Esophagus muscularis mucosa (tissue), 4 donors: ENCODE measurements at places on chromosomes 13 and 19. TPM values are rescaled to one million over a fixed set of nuclear protein-coding genes. Genes with fewer than 3 reads are reported as not detected.
A peak's percentile ranks its signal among the peaks of the same experiment; 100 is the strongest.

DNA sequence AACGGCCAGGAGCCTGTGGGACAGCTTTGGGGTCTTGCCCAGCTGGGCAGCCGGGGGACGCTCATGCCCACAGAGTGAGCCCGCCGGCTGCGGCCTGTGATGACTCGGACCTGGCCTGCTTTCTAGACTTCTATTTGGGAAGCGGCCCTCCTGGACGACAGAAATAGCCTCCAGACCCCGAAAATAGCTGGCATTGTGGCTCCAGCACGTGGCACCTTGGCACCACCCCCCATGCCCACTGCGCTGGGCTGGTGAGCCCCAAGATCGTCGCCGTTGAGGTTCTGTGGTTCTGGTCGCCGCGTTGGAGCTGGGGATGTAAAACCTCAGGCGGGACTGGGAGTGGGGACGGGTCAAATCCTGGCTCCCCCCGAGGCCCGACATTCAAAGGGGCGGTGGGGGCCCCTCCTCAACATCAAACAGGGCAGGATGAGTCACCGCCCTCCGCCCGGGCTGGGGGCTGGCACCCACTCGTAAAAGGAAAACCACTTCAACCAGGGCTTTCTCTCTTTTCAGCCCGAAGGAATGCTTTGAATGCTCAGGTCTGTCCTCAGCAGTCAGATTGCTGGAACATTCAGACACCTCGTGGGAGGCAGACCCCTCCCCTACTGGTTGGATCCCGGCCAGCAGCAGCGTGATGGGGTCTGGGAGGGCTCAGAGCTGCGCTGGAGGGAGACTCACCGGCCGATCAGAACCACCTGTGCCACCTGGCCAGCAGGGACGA lies 42.1 kb downstream of the GADD45B start:
- H3K27me3 ChIP-seq: no peaks in the 10 kb centered on the region
- no peaks in the 10 kb centered on the region for H3K36me3 ChIP-seq
- no peak overlapping the region for H3K4me3 ChIP-seq

The PSG1 gene
- total RNA-seq: not detected

DNA sequence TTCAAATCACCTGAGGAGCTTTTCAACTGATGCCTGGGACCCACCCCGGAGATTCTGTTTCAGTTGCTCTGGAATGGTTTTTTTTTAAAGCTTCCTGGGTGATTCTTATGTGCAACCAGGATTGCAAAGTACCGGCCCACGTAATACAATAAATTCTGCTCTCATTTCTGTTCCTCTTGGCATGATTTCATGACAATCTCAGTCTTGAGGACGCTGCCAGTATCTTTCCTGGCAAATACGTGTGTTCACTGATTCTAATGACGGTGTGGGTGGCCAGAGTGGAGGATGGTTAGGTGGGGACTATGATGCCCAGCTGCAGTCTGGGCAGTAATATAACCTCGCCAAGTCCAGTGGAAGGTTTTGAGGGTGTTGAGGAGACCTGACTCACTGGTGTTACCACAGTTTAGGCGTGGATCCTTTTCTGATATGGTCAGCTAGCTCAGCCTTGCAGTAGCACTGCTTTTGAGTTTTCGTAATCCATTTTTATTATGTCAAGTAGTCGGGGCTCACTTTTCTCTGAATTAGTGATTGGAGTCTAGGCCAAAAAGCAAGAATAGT lies 49.4 kb downstream of the FAM124A start:
- H3K4me1 ChIP-seq: peaks cover 45% of the 10 kb centered on the region
- H3K27ac ChIP-seq: peak overlapping the region; percentile 20
- no peaks in the 10 kb centered on the region for H3K36me3 ChIP-seq
- no peaks in the 10 kb centered on the region for H3K27me3 ChIP-seq

The NTF4 gene
- total RNA-seq: not detected

DNA sequence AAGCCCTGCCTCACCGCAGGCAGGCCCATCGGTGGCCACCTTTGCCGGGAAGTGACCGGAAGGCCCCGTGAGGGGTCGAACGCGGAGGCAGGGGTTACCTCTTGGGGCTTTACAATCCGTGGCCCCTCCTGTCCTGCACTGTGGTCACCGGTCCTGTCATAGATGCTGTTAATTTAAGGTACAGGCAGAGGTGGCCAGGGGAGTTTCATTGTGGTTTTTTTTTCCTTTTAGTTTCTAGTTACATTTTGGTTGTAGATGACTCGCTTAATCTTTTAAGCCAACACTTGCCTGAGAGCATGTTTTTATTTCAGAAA lies 13.1 kb downstream of the COMP start:
- H3K4me3 ChIP-seq: peak overlapping the region; percentile 2
- no peak overlapping the region for H3K27ac ChIP-seq
- no peaks in the 10 kb centered on the region for H3K4me1 ChIP-seq

The ATP4A gene
- total RNA-seq: not detected

DNA sequence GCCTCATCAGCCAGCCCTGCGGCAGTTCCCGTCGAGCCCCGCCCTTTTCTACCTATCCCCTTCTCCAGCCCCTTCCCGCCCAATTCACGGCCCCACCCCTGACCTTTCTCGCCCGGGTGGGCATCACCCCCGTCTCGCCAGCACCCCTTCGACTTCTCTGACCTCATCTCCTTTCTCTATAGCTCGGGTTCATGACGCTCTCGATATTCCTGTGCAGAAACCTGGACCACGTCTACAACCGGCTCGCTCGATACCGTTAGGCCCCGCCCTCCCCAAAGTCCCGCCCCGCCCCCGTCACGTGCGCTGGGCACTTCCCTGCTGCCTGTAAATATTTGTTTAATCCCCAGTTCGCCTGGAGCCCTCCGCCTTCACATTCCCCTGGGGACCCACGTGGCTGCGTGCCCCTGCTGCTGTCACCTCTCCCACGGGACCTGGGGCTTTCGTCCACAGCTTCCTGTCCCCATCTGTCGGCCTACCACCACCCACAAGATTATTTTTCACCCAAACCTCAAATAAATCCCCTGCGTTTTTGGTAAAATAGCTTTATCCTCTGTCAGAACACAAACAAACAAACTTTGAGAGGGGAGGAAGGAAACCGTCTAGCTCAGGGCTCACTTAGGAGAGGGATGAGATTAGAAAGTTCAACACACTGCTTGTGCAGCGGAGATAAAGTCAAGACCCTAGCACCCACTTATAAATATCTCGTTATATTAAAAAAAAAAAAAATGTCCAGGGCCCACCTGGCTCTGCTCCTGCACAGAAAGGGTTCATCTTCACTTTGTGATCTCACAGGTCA lies 5.1 kb downstream of the CD37 start:
- peaks cover 35% of the 10 kb centered on the region for H3K4me1 ChIP-seq
- peak overlapping the region; percentile 52 for H3K4me3 ChIP-seq
- peaks cover 50% of the 10 kb centered on the region for H3K36me3 ChIP-seq
- no peaks in the 10 kb centered on the region for H3K27me3 ChIP-seq

The KCNJ14 gene
- total RNA-seq: 0.42 TPM

The NCR1 gene
- 0.33 TPM for total RNA-seq

DNA sequence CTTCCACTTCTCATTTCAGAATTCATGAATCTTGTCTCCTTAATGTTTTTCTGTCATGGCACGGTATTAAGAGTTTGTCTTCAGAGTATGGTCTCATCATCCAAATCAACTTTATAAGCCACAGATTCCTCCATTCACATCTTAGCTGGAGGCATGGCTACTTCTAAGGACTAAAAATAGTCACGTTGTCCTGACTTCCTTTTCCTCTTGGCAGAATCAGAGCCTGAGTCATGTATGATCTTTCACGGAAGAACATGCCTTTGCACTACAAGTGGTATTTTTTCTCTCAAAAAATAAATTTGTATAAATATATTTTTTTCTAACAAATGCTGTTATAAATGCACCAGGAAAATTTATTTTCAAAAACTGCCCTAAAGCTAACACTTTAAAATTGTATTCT lies 71.4 kb downstream of the ALOX5AP start:
- no peaks in the 10 kb centered on the region for H3K36me3 ChIP-seq
- no peak for DNase-seq
- H3K27me3 ChIP-seq: no peaks in the 10 kb centered on the region
- H3K4me3 ChIP-seq: no peak overlapping the region

DNA sequence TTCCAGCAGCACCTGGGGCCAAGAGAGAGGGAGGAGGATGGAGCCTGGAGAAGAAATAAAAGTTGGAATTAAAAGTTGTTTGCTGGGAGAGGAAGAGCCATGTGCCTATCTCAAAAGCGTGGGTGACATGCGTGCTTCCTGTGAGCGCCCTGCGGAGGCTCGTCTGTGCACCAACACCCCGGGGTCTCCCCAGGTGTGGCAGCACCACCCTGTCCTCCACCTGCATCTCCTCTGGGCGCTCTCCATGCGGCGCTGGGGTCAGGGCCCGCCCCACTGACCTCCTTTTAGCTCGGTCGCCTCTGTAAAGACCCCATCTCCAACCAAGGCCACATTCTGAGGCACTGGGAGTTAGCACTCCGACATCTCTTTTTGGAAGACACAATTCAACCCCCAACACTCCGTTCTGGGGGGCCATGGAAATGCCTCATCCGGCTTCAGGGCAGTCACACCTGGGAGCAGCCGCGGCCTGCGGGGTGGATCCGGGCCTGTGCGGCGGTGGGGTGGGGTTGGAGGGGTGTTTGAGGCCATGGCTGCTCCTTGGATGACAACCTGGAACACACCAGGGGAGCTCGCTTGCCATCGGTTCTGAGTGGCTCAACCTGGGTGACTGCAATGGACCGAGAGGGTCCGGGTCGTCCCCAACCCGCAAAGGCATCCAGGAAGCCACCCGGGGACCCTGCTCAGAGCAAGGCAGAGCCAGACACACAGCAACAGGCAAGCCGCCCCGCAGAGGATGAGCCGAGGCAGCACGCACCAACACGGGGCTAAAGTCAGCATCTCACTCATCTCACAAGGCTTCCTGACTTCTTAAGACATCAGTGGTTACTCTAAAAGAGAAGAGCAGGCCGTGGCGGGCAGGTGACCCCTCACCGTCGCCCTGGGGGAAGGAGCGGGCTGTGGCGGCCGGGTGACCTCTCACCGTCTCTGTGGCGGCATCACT lies 79.4 kb upstream of the MCF2L start:
- no peak overlapping the region for H3K4me3 ChIP-seq
- no peak for DNase-seq
- no peaks in the 10 kb centered on the region for H3K36me3 ChIP-seq
- peaks cover 29% of the 10 kb centered on the region for H3K4me1 ChIP-seq
- H3K27me3 ChIP-seq: peaks cover 3% of the 10 kb centered on the region
- H3K27ac ChIP-seq: no peak overlapping the region

GRCh38 chr13:65768545-65768944 lies 1461.6 kb downstream of the PCDH9 start:
- no peaks in the 10 kb centered on the region for H3K4me1 ChIP-seq
- no peak overlapping the region for H3K27ac ChIP-seq
- no peaks in the 10 kb centered on the region for H3K27me3 ChIP-seq
- no peak overlapping the region for H3K4me3 ChIP-seq
- no peak for DNase-seq

DNA sequence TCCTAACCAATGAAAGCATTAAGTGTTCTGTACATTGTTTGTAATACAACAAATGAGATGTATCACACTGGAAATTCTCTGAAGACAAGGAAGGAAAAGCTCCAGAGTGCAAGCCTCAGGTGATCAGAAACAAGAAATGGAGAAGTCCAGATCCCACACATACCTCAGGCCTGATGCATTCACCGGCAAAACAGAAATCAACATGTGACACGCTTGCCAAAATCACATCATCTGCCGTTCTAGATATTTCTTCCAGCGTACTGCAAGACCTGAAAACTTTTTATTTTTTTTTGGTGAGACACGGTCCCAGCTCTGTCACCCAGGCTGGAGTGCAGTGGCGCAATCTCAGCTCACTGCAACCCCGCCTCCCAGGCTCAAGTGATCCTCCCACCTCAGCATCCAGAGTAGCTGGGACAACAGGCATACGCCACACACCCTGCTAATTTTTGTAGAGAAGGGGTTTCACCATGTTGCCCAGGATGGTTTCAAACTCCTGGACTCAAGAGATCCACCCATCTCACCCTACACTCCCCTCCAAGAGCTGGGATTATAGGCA lies 48.6 kb downstream of the FOXO1 start:
- DNase-seq: peak; percentile 45
- no peak overlapping the region for H3K27ac ChIP-seq
- H3K36me3 ChIP-seq: no peaks in the 10 kb centered on the region
- peaks cover 87% of the 10 kb centered on the region for H3K4me1 ChIP-seq

DNA sequence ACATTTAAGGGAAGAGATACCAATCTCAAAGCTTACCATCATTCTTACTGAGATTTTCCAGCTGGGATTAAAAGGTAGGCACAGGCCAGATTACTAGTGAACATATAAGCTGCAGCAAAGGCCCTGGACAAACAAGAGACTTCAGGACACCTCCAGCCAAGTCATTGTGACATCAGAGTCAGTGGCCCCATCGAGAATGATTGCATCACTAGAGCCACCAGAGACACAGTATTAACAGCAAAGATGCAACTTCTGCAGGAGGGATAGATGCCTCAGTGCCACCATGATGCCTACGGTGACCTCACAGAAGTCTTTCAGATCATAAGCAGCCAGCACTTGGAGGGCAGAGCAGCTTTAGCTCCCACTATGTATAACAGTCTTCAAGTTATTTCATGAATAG lies 8.6 kb downstream of the RUBCNL start:
- H3K27ac ChIP-seq: no peak overlapping the region

DNA sequence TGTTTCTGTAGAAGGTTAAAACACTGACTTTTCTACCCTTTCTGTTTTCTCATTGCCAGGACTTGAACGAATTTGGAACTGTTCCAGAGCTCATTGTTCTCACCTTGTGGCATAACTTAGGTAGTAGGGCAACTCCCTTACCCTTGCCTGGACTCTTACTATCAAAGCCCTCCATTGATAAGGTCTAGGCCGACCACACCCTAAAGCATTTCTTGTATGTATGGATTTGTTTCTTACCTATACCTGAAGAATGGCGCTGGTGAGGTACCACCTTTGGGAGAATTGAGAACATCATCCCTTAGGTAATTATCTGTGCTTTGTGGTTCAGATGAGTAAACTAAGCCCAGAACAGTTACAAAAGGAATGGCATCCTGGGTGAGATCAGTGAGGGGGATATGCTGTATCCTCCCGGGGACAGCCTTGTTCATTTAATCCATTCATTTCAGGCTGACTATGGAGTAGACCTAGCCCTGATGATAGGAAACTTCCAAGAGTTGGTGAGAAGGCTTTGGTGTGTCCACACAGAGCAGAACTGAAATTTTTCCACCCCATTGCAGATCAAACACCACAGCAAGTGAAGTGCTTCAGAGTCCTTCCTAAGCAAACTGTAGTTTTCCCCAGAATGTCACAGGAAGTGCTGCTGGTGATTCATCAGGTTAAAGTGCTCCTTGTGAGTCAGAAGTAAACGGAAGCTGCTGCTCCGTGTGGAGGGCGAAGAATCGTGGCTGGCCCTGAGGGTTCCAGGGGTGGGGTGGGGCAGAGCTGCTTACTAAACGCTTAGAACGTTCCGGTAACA lies 113.0 kb downstream of the TEX26 start:
- no peak for DNase-seq
- peaks cover 33% of the 10 kb centered on the region for H3K4me1 ChIP-seq
- H3K27ac ChIP-seq: peak overlapping the region; percentile 67

- H3K27me3 ChIP-seq: no peaks in the 10 kb centered on the region
- no peak overlapping the region for H3K4me3 ChIP-seq
- no peaks in the 10 kb centered on the region for H3K36me3 ChIP-seq
- no peaks in the 10 kb centered on the region for H3K4me1 ChIP-seq
Observed at GRCh38 chr13:84352946-84353345, 470.7 kb upstream of the SLITRK1 start.
